ENCODE measurements at places on chromosomes 1 and 21. TPM values are rescaled to one million over a fixed set of nuclear protein-coding genes. Genes with fewer than 3 reads are reported as not detected.

HAX1 gene
- total RNA-seq, result 86.6 TPM

OR2G6 gene
- not detected for total RNA-seq

UMODL1 gene
- total RNA-seq, result 0.08 TPM

GBP5 gene
- total RNA-seq, result 1.2 TPM

C1orf94 gene
- not detected for total RNA-seq

GJC2 gene
- total RNA-seq, result 0.44 TPM

VHLL gene
- total RNA-seq, result not detected

SMIM12 gene
- total RNA-seq, result 40.4 TPM

PI4KB gene
- total RNA-seq, result 34.7 TPM

GLRX2 gene
- 15.7 TPM for total RNA-seq

PDC gene
- not detected for total RNA-seq

CD244 gene
- total RNA-seq, result 0.56 TPM

C8B gene
- total RNA-seq, result not detected

TNFRSF4 gene
- 0.36 TPM for total RNA-seq

NBPF4 gene
- total RNA-seq, result 0.08 TPM

ESPN gene
- total RNA-seq, result 33.4 TPM

IL20 gene
- total RNA-seq, result not detected

PSMG1 gene
- 55.9 TPM for total RNA-seq

ELOA gene
- total RNA-seq, result 35.1 TPM

CLDN14 gene
- total RNA-seq, result not detected

THEM5 gene
- total RNA-seq, result 0.32 TPM

RGL1 gene
- 3.0 TPM for total RNA-seq

KIF26B gene
- total RNA-seq, result 0.56 TPM

TMCC2 gene
- 1.00 TPM for total RNA-seq

RGS13 gene
- not detected for total RNA-seq

RHD gene
- not detected for total RNA-seq

CSMD2 gene
- 0.08 TPM for total RNA-seq

TMEM200B gene
- total RNA-seq, result 1.4 TPM

SEMA4A gene
- 34.6 TPM for total RNA-seq

CD84 gene
- 1.2 TPM for total RNA-seq

MPZL1 gene
- total RNA-seq, result 97.5 TPM

VCAM1 gene
- 1.0 TPM for total RNA-seq

SERBP1 gene
- total RNA-seq, result 225 TPM

AUNIP gene
- 3.3 TPM for total RNA-seq

TXNIP gene
- total RNA-seq, result 77.7 TPM

KCNJ10 gene
- not detected for total RNA-seq

PSMB2 gene
- total RNA-seq, result 54.6 TPM

CORT gene
- 0.28 TPM for total RNA-seq

C2CD2 gene
- total RNA-seq, result 11.4 TPM

CYP4A11 gene
- not detected for total RNA-seq

HENMT1 gene
- 2.2 TPM for total RNA-seq

AIRE gene
- not detected for total RNA-seq

MAGI3 gene
- total RNA-seq, result 16.5 TPM

SLC16A4 gene
- 0.44 TPM for total RNA-seq
